Stimulated activated CD4-positive, alpha-beta T cell treated with anti-CD3 and anti-CD28 coated beads, Interleukin-2, amount 100 ng/mL, for 48 hours (primary cell): ENCODE measurements at places on chromosomes 2 and 18.
A peak's percentile ranks its signal among the peaks of the same experiment; 100 is the strongest.

DNA sequence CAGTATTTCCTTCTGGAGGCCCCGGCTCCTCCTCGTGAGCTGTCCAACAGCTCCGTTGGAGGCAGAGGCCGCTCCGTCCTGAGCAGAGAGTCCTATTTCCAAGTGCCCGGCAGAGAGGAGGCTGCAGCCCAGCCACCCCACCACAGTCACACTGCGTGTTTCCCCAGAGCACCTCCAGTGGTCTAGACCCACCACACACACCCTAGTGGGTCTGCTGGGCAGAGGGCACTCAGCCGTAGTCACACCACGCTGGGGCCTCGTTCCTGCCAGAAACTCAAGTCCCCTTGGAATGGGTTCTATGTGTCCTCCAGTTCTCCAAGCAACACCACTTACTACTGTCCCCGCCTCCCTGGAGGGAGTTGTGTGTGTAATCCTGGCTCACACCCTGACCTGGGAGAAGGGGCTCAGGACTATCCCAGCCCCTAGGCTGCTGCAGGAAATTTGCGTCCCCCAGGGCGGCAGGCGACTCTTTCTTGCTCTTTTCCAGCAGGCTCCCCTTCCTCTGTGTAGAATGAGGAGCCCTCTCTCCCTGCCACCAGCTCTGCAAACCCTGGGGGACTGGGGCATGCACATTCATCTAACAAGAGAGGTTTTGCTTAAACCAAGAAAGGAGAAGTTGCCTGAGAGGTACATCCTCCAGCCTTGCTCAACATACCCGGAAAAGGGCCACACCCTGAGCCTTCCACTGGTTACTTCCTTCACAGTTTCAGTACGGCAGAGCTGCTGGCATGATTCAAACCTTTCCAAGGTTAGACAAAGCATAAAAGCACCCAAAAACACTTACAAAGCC is 114.1 kb downstream of the NDUFA10 start:
- DNase-seq = no peak

DNA sequence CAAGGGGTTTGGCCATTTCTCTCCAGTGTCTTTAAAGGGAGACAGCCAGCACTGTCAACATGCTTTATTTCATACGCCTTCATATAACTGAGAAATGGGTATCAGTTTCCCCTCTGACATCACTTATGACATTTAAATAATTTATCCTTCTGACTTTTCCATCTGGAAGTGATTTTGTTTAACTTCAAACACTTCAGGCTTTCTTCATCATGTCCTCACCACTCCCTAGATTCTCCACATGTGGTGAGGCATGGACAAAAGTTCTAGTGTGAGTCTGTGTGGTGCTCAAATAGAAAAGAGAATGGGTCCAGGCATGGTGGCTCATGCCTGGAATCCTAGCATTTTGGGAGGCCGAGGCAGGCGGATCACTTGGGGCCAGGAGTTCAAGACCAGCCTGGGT is 158.6 kb downstream of the TXNL1 start:
- DNase-seq = no peak

GRCh38 chr2:51693640-51694039 is 661.7 kb upstream of the NRXN1 start:
- no peak for DNase-seq

GRCh38 chr2:194100201-194100600 is 1556.8 kb upstream of the SLC39A10 start:
- no peak for DNase-seq

- no peak for DNase-seq
Measured at GRCh38 chr18:6505498-6505875, 90.8 kb upstream of the L3MBTL4 start.

- no peak for DNase-seq
Measured at GRCh38 chr2:15307526-15307925, 253.6 kb downstream of the NBAS start.

GRCh38 chr2:127172306-127172705 is 47.8 kb downstream of the CYP27C1 start:
- DNase-seq = no peak

- no peak for DNase-seq
Measured at GRCh38 chr2:138564586-138565229, 63.1 kb downstream of the SPOPL start.

DNA sequence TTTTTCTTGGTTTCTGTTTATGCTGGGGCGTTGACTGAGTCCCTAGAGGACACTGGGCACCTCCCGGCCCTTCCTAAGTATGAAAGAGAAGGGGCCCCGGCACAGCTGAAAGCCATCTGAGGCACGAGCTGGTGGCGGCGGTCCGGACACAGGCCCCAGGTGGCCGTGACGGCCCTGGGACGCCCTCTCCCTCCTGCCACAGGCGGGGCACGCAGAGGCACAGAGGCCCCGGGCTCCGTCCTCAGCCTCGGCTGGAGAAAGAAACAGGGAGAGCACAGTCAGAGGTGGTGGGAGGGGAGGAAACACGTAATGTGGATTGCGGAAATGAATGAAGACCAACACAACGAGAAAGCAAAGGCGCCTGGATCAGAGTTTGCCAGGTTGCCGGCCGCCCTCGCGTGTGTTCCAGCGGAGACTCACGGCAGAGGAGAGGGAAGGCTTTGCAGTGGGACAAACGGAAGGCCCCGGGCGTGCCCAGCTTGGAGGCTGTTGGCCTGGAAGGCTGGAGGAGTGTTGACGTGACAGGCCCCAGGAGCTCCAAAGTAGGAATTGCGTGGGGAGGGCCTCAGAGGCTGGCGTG is 119.1 kb downstream of the PTGR3 start:
- DNase-seq = no peak

- DNase-seq = no peak
Measured at GRCh38 chr18:67278984-67279383, 237.5 kb downstream of the DSEL start.

DNA sequence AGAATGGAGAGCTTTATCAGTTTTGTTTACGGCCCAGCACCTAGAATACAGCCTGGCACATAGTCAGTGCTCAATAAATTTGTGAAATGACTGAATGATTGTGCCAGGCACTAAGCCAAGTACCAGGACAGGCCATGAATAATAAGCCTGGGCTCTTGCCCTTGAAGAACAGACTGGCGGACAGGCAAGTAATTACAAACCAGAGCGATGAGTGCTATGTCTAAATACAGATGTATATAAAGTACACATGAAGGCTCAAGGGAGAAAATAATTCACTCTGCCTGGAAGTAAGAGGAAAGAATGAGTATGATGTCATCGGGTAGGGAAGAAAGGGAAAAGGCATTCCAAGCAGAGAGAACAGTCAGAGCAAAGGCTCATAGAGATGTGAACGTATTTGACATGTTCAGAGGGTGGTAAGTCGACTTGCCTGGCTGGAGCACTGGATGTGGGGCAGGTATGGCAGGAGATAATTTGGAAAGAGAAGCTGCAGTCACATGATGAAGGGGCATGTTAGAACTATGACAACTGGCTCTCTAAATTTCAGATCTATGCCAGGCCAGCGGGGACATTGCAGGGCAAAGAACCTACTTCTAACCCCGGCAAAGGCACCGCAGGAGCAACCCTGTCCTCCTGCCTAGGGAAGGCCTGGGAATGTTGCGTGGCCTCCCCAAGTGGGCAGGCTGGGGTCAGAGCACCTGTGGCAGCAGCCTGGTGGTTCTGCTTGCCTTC is 119.1 kb upstream of the STPG4 start:
- no peak for DNase-seq

DNA sequence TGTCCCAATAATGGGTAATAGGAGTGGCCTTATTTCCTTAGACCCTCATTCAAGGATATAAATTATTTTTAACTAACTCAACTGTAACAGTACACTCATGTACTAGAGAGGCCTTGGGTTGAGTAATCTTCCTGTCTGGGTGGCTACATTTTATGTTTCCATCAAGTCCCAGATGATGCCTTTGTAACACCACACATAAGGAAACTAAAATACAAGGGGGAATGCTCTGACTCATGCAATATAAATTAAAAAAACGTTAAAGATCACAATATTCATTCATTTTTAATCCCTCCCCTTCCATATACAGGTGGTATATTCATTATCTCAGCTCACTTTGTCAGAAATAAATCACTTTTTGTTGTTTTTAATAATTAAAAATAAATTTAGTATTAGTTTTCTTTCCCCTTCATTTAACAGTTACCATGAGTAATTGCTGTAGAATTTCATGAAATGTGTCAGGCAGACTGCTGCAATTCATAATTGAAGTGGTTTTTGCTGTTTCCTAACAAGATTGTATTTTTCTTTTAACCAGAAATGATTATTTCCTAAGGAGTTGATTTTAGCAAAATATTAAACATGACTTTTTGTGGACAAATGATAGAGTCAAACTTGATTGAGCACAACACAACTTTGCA is 1403.6 kb downstream of the SUCLG1 start:
- no peak for DNase-seq

GRCh38 chr2:200305797-200306195 is 697 bp upstream of the SPATS2L start:
- no peak for DNase-seq

- DNase-seq = no peak
Measured at GRCh38 chr2:15028406-15028805, 395.9 kb downstream of the LRATD1 start.

- DNase-seq = no peak
Measured at GRCh38 chr2:172109988-172110811, 7.5 kb upstream of the DLX2 start.

- DNase-seq = no peak
Measured at GRCh38 chr2:29423061-29423666, 307.9 kb downstream of the CLIP4 start.

DNA sequence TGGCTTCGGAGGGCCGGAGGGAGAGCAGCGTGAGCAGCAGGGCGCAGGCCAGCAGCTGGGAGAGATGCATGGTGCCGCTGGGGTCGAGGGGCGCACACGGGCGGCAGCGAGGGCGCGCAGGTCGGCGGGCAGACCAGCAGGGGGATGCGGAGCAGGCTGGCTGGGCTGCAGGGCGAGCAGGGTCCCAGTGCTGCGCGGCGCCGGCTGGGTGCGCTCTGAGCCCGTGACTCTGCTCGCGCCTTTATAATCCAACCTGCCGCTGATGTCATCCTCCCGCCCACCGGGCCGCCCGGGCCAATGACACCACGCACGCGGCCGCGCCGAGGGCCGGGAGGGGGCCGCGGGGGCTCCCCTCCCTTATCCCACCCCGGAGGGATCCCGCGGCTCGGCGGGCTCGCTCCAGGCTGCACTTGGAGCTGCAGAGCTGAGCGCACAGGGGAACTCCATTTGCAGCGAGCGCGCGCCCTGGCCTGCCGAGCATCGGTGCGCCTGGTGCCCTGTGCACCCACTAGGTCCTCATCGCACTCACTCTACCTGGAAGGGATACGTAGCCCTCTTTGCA is at the start of gene NPPC:
Gene NPPC, minus strand, starts transcription at position 217 of the 562 bp plus-strand sequence. Its CDS starts 147 bp downstream, at position 70.
- DNase-seq = peak; percentile 65

DNA sequence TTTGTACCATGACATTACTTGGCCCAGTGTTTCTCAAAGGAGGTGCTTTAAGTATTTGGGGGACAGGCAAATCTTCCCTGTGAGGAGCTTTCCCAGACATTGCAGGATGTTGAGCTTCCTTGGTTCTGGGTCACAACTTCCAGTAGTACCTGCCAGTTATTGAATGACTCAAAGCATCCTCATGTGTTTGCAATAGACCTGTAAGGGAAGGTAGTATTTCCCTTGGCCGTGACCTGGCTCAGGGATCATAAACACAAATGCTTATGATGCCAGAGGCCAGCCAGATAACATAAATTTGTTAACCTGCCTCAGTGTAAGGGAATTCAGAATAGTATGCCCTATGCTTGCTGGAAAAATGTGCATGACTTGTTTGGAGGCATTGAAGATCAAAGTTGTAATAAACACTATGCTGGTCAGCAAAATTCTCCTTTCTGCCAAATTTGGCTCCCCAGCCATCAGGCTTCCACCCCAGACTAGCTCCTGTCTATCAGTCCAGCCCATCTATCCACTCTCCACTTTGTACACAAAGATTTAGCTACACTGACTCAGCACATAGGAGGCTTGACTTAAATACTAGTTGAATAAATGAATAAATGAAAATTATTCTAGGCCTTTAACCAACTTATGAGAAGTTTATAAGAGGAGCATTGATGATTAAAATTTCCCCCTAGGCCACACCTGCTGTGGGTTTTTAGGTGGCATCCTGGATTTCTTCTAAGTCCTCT is 102.0 kb upstream of the EFEMP1 start:
- no peak for DNase-seq

- DNase-seq = no peak
Measured at GRCh38 chr2:194004590-194005206, 1652.3 kb upstream of the SLC39A10 start.

GRCh38 chr2:10433947-10434885 is 13.9 kb downstream of the ODC1 start:
- DNase-seq = no peak

DNA sequence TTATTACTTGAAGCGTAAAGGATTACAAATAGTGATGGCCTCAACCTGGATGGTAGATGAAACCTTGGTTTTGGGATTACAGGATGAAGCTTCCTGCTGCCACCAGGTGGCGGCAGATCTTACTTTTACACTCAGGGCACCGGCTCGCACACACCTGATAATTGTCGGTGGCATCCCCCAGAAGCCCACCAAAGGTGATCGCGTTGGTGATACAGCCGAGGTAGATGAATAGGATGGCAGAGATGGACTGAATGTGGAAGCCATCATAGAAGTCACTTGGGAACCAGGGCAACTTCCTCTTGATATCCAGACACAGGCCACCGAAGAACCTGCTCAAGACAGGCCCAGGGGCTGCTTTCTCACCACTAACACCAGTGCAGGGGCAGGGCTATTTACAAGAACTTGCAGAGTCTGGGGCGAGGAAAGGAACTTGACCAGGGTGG is 51.8 kb downstream of the MTHFD2 start:
- peak; percentile 22 for DNase-seq

DNA sequence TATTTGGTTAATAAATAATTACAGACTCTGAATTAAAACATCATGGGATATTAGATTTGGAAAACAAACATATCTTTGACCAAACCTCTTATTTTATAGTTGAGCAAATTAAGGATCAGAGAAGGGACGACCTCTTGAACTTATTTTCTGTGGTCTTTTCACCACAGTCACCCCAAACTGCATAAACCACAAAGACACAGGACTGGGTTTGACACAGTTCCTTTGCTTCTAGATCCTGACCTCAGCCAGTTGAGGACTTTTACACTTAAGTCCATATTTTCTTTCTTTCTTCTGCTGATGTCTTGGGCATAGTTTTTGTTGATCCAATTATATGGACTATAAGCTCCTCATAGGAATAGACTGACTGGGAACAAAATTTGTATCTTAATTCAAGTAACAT is 234.0 kb upstream of the SLC14A2 start:
- no peak for DNase-seq

- no peak for DNase-seq
Measured at GRCh38 chr2:26325851-26326250, 20.1 kb upstream of the SELENOI start.

DNA sequence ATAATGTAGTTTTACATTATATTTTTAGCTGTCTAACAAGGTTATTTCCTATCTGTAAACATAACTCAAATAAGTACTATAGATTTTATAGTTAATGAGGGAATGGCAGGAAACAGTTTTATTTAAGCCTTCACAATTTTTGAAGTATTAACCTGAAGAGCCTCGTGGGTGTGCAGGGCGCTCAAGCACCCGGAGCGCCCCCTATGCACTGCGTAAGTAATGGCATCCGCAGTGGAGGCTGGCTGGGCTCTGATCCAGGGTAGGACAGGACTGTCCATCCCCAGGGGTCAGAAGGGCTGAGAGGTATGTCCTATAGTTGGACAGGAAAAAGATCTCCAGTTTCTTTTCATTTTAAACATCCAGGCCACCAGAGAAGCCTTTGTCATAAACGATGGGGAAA is 8.2 kb upstream of the GBX2 start:
- no peak for DNase-seq

- DNase-seq = no peak
Measured at GRCh38 chr2:234425639-234426603, 71.0 kb downstream of the ARL4C start.

GRCh38 chr18:13450289-13451212 is 232.0 kb downstream of the LDLRAD4 start:
- DNase-seq = no peak

GRCh38 chr2:38933653-38934052 is 44.0 kb downstream of the ARHGEF33 start:
- no peak for DNase-seq
